ENCODE measurements at places on chromosomes 1 and 21.

DNA sequence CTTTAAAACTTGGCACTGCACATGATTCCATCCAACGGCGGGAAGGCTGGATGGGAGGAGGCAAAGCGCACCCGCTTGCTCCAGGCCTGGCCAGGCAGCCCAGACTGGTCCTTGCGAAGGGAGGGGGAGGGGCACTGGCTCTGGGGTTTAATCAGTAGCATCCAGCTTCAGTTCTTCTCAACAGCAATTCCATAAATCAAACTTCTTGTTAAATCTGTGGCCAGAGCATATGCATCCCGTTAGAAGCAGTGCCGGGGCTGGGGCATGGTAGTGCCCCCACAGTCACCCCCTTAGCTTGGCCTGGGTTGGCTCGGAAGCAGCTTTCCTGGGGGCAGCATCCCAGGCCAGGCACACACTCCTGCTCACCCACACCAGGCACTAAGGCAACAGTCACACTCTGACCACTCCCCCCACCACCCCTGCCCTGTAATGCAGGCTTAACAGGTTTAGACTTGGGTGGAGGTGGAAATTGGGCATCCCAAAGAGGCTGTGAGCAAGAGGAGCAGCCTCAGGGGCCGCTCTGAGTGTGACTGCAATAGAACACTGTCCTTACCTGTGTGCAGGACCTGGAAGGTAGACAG is 94.1 kb upstream of the CASZ1 start:
- no peak for DNase-seq

- DNase-seq = no peak
These were observed 3.9 kb downstream of the KRTAP19-8 start for GRCh38 chr21:31034378-31034777.

DNA sequence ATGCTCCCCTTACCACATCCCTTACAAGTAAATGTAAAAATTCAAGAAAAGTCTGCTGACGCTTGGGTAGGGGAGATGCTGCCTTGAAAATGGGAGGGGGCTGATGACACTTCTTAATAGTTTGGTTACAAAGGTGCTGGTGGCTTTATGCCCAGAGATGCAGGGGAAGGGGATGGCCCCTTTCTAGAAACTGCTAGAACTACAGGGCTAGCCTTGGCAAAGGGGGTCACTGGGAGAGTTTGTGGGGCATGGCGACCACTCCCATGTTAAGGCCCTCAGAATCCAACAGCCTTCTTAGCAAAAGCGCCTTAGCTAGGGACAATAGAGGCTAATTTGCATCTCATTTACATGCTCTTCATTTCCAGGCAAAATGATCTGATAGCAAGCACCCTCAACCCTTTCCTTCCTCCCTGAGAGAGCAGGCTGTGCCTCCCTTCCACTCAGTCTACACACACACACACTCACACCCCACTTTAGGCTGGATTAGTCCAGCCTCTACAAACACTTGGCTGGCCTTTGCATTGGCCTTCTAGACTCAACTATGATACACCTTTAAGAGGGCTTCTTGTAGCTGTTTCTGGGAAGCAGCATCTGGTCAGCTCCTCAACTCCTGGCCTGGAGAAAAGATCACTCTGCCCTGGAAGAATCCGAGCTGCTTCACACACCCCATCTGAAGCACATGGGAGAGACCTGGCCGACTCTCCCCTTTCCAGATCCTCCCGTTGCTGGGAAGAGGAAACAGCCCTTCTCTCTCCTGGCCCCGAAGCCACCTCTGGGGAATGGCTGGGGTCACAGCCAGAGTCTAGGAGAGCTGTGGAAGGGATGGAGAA is 1.7 kb downstream of the SEMA6C start:
- DNase-seq = peak; percentile 74

DNA sequence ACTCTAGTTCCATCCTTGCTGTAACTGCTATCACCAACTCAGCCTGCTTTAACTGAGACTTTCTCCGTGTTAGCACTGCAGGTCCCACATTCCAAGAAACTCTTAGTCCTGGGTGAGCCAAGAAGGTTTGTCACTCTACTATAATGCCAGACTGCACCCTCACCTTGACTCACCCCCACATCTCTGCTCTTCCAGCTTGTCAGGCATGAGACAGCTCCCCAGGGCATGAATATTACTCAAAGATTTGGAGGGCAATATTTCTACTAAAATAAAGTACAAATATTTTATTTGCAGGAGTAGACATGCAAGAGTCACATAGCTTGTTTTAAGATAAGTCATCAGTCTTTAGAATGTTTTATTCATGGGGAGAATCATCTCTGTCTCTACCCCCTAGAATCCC is 110.2 kb downstream of the MATN1 start:
- DNase-seq = no peak

DNA sequence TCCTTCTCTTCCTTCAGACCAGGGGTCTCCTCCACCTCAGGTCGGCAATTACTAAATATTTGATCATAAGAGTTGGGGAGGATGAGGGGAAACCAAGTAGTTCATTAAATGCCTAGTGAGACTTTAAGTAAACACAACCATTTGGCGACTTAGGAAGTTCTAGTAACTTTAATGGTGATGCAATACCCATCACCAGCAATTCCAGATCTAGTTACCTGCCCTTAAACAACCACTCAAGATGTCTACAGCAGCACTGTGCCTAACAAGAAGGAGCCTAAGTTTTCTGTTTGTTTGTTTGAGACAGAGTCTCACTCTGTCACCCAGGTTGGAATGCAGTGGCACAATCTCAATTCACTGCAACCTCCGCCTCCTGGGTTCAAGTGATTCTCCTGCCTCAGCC is 56.6 kb upstream of the L1TD1 start:
- no peak for DNase-seq

DNA sequence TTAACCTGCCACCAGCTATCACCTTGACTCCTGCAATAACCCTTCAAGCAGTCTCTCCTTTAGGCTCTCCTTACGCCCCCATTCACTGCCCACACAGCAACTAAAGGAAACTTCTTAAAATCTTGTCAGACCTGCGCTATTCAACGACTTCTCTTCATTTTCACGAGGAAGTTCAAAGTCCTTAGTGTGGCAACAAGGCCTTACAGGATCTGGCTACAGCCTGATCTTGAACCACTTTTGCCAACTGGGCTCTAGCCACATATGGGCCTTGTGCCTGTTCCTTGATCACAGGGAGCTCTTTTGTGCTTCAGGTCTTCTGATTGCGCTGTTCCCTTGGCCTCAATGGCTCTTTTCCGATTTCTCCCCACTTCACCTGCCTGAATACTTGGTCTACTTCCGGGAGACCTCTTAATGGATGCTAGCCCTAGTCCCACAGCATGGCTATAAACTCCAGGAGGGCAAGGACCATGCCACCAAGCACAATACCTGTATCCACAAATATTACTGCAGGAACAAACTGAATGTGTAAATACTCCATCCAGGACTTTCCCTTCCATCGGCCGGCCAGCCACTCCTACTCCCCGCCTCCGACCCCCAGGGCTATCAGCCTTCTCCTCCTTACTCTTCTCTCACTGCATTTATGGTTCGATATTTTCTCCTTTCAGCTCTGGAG is 2.3 kb upstream of the CTNNBIP1 start:
- DNase-seq = no peak

- no peak for DNase-seq
These were observed 301.2 kb upstream of the ADGRL2 start for GRCh38 chr1:81499487-81499886.

All from right forelimb (tissue), 1 donor.